ENCODE measurements at places on chromosomes 4 and X. TPM values are rescaled to one million over a fixed set of nuclear protein-coding genes. Genes with fewer than 3 reads are reported as not detected.

- H3K4me3 ChIP-seq, result no peak overlapping the region
- H3K36me3 ChIP-seq, result no peaks in the 10 kb centered on the region
- H3K4me1 ChIP-seq, result no peaks in the 10 kb centered on the region
Measured at GRCh38 chr4:168551211-168551610, 54.4 kb downstream of the PALLD start.

GRCh38 chrX:47217121-47217851 lies 1.2 kb upstream of the CDK16 start:
- H3K27ac ChIP-seq, result peak overlapping the region; percentile 88
- peak; percentile 67 for DNase-seq
- H3K4me1 ChIP-seq, result peaks cover 25% of the 10 kb centered on the region
- no peaks in the 10 kb centered on the region for H3K27me3 ChIP-seq
- H3K36me3 ChIP-seq, result peaks cover 41% of the 10 kb centered on the region
- no peak overlapping the region for H3K4me3 ChIP-seq

GRCh38 chrX:136032370-136032769 lies 47.1 kb downstream of the SLC9A6 start:
- no peak overlapping the region for H3K4me3 ChIP-seq
- no peaks in the 10 kb centered on the region for H3K36me3 ChIP-seq
- no peaks in the 10 kb centered on the region for H3K4me1 ChIP-seq
- H3K27me3 ChIP-seq, result no peaks in the 10 kb centered on the region

- no peak for DNase-seq
- no peaks in the 10 kb centered on the region for H3K36me3 ChIP-seq
- H3K4me1 ChIP-seq, result no peaks in the 10 kb centered on the region
- no peak overlapping the region for H3K27ac ChIP-seq
Measured at GRCh38 chrX:120274958-120275357, 24.3 kb downstream of the ZBTB33 start.

- no peaks in the 10 kb centered on the region for H3K27me3 ChIP-seq
- DNase-seq, result peak; percentile 57
- no peak overlapping the region for H3K4me3 ChIP-seq
- H3K27ac ChIP-seq, result peak overlapping the region; percentile 54
- peaks cover 38% of the 10 kb centered on the region for H3K4me1 ChIP-seq
- peaks cover 42% of the 10 kb centered on the region for H3K36me3 ChIP-seq
Measured at GRCh38 chrX:47197526-47197925, 3.9 kb downstream of the UBA1 start.

DNA sequence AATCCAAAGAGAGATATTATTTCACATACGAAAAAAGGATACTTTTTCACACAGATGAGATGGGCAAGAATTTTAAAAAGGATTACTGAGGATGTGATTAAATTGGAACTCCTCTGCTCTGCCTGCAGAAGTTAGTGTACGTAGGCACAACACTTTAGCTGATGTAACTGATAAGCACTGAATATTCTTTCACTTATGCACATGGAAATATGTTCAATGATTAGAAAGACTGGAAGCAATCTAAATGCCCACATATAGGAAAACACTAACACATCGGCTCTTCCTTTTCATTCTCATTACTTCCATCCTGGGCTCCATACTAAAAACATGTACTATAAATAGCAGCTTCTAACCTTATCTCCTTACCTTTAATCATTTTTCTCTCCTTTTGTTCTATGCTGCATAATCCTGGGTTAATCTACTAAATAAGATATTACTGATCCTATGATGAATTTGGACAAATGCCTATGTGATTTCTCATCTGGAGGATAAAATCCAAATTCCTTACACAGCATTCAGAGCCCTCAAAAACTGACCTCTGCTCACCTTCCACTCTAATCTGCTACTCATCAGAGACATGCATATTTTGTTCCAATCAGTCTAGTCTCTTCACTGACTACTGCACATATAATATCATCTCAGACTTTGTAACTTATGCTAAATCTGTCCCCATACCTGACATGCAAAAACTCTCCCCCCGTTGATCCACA lies 197.8 kb downstream of the PDGFC start:
- H3K4me3 ChIP-seq, result no peak overlapping the region
- DNase-seq, result no peak
- no peaks in the 10 kb centered on the region for H3K27me3 ChIP-seq
- peak overlapping the region; percentile 71 for H3K27ac ChIP-seq

GRCh38 chrX:125006704-125007103 lies 313.0 kb upstream of the TEX13C start:
- H3K4me3 ChIP-seq, result no peak overlapping the region
- H3K27me3 ChIP-seq, result no peaks in the 10 kb centered on the region
- no peak overlapping the region for H3K27ac ChIP-seq
- H3K36me3 ChIP-seq, result no peaks in the 10 kb centered on the region

- no peaks in the 10 kb centered on the region for H3K4me1 ChIP-seq
- H3K4me3 ChIP-seq, result no peak overlapping the region
- no peaks in the 10 kb centered on the region for H3K27me3 ChIP-seq
- no peaks in the 10 kb centered on the region for H3K36me3 ChIP-seq
- peak; percentile 14 for DNase-seq
Measured at GRCh38 chrX:19772822-19773628, 114.4 kb downstream of the SH3KBP1 start.

- no peaks in the 10 kb centered on the region for H3K4me1 ChIP-seq
- H3K4me3 ChIP-seq, result no peak overlapping the region
- DNase-seq, result no peak
- H3K27ac ChIP-seq, result no peak overlapping the region
- H3K27me3 ChIP-seq, result no peaks in the 10 kb centered on the region
- no peaks in the 10 kb centered on the region for H3K36me3 ChIP-seq
Measured at GRCh38 chr4:22190855-22191254, 242.3 kb upstream of the KCNIP4 start.

DNA sequence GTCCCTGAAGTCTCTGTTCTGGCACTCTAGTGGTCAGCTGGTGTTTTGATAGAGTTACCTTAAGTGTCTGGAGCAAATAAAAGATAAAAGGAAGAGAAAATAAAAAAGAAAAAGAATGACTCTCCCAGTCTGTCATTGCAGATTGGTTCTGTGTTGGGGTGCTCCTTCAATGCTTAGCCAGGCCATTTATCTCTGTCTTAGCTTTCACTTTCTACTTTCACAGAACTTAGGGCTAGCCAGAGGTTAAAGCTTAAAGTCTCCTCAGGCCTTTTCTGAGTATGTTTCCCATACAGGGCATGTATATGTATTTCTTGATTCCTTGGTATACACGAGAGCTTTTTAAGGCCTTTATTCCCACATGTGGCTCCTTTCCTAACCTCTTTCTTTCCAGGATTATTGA lies 83.1 kb upstream of the TEX13D start:
- no peaks in the 10 kb centered on the region for H3K36me3 ChIP-seq
- no peak overlapping the region for H3K4me3 ChIP-seq
- no peaks in the 10 kb centered on the region for H3K27me3 ChIP-seq

DNA sequence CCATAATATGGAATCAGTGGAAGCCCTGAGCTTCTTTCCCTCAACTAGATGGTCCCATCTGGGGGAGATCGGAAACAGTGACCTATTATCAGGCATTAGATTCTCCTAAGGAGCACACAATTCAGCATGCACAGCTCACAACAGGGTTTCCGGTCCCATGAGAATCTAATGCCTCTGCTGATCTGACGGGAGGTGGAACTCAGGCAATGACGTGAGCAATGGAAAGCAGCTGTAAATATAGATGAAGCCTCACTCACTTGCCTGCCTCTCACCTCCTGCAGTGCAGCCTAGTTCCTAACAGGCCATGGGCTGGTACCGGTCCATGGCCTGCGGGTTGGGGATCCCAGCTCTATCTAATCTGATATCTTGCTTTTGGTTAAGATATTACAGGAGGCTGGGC lies 88.9 kb downstream of the COX7B2 start:
- DNase-seq, result no peak
- no peaks in the 10 kb centered on the region for H3K36me3 ChIP-seq
- no peak overlapping the region for H3K27ac ChIP-seq
- H3K4me3 ChIP-seq, result no peak overlapping the region

GRCh38 chr4:177427192-177427591 lies 15.0 kb downstream of the AGA start:
- no peak overlapping the region for H3K4me3 ChIP-seq
- no peaks in the 10 kb centered on the region for H3K4me1 ChIP-seq
- H3K27me3 ChIP-seq, result peaks cover 3% of the 10 kb centered on the region
- H3K27ac ChIP-seq, result no peak overlapping the region
- no peaks in the 10 kb centered on the region for H3K36me3 ChIP-seq

- no peaks in the 10 kb centered on the region for H3K4me1 ChIP-seq
- no peaks in the 10 kb centered on the region for H3K27me3 ChIP-seq
- no peak overlapping the region for H3K4me3 ChIP-seq
- peak; percentile 59 for DNase-seq
Measured at GRCh38 chrX:153400146-153401132, 711 bp downstream of the PNMA6E start.

DNA sequence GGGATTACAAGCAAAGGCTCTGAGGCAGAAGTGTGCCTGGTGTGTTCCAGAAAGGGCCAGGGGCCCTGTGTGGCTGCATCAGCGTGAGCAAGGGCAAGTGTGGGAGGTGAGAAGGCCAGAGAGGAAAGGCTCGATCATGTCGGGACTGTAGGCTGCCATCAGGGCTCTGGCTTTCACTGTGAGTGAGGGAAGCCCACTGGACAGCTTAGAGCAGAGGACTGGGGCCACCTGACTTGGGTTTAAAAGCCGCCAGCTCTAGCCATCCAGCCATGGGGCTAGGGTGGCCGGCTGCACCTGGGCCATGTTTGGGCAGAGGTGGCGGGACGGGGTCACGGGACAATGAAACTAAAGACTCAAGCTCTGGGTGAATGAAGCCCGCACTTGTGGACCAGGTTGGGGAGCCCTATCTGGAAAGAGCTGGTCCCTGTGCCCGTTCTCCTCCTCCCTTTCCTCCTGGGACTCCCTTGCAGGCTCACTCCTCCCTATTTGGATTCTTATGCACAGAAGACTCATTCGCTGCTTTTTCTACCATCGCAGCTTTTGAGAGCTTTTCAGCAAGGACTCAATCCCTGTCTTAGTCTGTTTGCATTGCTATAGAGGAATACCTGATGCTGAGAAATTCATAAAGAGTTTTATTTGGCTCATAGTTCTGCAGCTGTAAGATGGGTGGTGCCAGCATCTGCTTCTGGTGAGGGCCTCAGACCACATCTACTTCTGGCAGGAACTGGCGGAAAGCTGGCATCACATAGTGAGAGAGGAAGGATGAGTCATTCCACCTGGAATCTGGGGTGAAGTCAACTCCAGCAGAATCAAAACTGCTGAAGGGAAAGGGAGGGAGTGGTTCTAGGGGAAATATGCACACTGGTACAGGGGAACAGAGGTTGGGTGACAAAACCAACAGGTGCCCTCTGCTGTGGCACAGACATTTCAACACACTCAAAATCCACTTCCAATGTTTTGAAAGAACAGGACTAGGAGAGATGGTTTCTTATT lies 15.3 kb downstream of the CTAG1B start:
- no peaks in the 10 kb centered on the region for H3K36me3 ChIP-seq
- H3K27me3 ChIP-seq, result peaks cover 8% of the 10 kb centered on the region
- H3K4me3 ChIP-seq, result no peak overlapping the region
- H3K4me1 ChIP-seq, result no peaks in the 10 kb centered on the region
- no peak for DNase-seq
- no peak overlapping the region for H3K27ac ChIP-seq

DNA sequence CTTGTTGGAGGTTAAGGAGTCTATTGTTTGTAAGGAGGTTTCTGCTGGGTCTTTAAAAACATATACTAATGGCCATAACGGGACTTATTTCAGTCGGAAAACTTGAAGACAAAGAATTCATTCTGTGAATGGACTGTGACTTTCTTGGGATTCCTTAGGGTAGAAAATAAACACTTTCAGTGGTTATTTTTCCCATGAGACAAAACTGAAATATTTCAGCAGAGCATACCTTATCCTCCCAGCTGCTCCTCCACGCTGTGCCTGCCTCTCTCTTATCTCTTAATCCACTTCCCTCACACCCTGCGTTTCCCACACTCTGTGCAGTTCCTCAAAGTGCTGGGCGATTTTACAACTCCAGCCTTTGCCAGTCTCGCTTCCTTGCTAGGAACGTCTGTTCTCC lies 47.1 kb upstream of the SORBS2 start:
- H3K27me3 ChIP-seq, result no peaks in the 10 kb centered on the region
- no peak overlapping the region for H3K4me3 ChIP-seq
- DNase-seq, result no peak
- no peak overlapping the region for H3K27ac ChIP-seq

DNA sequence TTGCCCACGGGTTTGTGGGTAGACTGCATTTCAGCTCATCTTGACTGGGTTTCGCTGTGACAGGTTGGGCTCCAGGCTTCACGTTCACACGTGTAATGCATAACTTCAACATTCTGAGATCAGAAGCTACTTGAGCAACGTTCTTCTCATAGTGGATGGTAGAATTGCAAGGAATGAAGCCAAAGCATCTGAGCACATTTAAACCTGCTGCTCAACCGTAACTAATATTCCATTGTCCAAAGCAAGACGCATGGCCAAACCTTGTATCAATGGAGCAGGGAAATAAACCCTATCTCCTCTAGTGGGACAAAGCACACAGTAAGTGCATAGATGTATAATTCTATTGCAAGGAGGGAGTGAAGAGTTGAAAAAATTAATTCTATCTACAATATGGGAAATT lies 86.5 kb upstream of the PTCHD1 start:
- H3K27me3 ChIP-seq, result no peaks in the 10 kb centered on the region
- H3K4me1 ChIP-seq, result no peaks in the 10 kb centered on the region
- no peak overlapping the region for H3K27ac ChIP-seq
- no peak for DNase-seq
- no peaks in the 10 kb centered on the region for H3K36me3 ChIP-seq

GRCh38 chr4:16988814-16989213 lies 90.4 kb upstream of the LDB2 start:
- no peaks in the 10 kb centered on the region for H3K36me3 ChIP-seq
- DNase-seq, result no peak
- no peak overlapping the region for H3K4me3 ChIP-seq
- no peaks in the 10 kb centered on the region for H3K4me1 ChIP-seq
- H3K27me3 ChIP-seq, result no peaks in the 10 kb centered on the region

GRCh38 chr4:158259955-158260575 lies 49.8 kb downstream of the TMEM144 start:
- H3K4me1 ChIP-seq, result no peaks in the 10 kb centered on the region
- no peaks in the 10 kb centered on the region for H3K27me3 ChIP-seq
- no peaks in the 10 kb centered on the region for H3K36me3 ChIP-seq
- no peak for DNase-seq
- no peak overlapping the region for H3K4me3 ChIP-seq

Gene RHOXF1
- total RNA-seq, result 1.4 TPM

Gene EGF
- total RNA-seq, result 0.25 TPM

Gene RGN
- 230 TPM for total RNA-seq

Gene PNMA6F
- total RNA-seq, result not detected

Gene COL4A6
- 0.79 TPM for total RNA-seq

Gene MAGEA2B
- not detected for total RNA-seq

Gene ARHGEF6
- 37.9 TPM for total RNA-seq

Gene SPANXN4
- total RNA-seq, result not detected

Gene TMPRSS11A
- total RNA-seq, result not detected

Gene PRDM8
- total RNA-seq, result 4.4 TPM

Gene GAGE12J
- not detected for total RNA-seq

Gene RBM47
- 370 TPM for total RNA-seq
